Hematopoietic multipotent progenitor cell treated with erythropoietin and hydrocortisone succinate and interleukin-3 and kit ligand, for 6 days (in vitro differentiated cells): ENCODE measurements at places on chromosomes 3 and 15.

DNA sequence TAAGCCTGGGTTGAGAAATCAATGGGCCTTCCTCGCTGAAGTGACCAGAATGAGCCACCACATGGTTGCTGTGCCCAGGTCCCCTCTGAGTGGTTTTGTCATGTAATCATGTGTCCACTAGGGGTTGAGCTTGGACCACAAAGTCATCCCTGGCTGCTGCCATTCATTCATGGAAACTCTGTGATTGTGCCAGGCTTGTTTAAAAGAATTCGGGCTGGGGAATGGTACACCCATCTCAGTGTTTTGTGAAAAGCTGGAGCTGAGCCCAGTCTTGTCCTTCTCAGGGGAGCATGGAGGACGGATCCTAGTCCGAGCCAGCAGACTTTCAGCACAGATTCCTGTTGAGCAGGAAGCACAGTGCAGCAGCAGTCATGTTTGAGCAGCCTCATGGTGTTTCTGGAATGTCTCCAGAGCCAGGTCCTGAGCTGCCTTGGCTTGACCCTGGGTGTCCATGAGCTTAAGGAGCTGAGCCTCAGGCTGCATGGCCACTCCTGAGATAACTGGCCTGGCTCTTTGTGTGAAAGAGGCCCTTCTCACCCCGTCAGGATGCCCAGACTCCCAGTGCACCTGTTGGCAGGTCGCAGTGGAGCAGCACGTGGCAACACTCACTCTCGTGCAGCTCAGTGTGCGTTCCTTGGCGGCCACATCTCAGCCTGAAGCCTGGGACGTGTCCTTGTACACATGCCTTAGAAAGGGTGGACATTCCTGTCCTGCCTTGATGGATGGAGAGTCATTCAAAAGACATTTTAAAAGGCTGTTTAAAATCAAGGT is 260.3 kb upstream of the TPM1 start:
- peak; percentile 80 for DNase-seq

DNA sequence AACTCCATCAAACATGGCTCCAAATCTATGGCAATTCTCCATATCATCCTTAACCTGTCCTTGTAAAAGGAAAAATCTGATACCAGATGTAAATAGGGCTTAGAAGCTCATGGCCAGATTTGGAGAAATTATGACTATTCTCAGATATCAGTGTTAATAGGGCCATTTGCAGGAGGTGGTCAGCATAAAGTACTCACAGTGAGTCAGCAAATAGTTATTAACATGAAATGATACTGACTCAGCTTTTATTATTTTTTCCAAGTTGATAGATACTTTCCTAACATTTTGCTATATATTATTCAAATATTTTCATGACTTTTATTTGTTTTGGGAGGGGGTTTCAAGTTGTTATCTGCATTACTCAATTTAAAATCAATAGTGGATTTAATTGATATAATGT is 255.8 kb downstream of the MFSD1 start:
- no peak for DNase-seq

- DNase-seq = no peak
Observed at GRCh38 chr3:126527455-126528211, 3.7 kb downstream of the CHST13 start.

DNA sequence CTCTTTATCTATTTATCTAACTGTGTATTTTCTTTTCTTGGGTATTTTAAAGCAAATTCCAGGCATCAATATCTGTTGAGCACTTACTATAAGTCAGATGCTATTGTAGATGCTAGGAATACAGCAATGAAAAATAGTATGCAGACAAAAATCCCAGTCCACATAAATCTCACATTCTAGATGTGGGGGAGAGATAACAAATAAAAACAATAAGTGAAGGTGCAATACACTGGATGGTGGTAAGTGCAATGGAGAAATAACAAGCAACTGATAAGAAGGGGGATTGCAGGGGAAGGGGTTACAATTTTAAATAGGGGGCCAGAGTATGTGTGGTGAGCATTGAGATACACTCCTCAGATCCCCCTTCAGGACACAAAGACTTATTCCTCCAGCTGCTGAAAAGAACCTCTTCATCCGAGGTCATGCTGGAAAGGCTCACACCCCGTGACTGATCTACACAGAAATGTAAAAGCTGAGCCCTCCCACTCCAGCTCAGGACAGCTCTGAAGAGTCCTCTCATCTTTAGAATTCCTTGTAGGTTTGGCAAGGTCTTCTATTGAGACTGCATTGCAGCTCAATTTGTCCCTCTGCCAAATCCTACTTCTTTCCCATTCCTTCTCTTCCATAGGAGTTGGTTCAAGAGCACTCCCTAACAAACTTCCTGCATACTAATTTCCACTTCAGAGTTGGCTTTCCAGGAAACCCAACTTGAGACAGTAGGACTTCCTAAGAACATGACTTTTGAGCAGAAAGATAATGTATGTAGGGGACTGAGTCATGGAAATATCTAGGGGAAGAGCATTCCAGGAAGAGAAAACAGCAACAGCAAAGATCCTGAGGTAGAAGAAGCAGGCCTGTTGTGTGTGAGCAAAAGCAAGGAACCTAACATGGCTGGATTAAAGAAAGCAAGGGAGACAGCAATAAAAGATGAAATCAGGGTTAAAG is 8.1 kb upstream of the SCG3 start:
- DNase-seq = no peak

DNA sequence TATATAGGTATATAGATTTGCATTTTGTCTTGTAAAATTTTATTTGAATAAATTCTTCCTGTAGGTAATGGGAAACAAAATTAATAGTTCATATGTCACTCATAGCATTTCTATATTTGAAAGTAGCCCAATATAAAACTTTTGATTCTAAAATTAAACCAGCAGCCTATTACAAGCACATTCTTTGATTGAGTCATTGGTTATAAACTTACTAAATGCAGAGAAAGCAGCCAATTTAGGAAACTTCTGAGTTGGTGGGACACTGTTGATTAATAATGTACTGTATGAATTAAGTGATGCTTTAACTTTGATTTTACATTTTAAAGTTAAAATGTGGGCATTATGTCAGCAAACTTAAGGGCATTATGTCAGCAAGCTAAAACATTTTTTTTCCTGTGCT is 34.5 kb downstream of the NR1D2 start:
- DNase-seq = no peak

GRCh38 chr3:124526601-124527000 is 203.7 kb upstream of the UMPS start:
- peak; percentile 12 for DNase-seq

GRCh38 chr3:155647206-155647605 is 97.7 kb downstream of the PLCH1 start:
- DNase-seq = no peak

- peak; percentile 95 for DNase-seq
Observed at GRCh38 chr3:183447206-183448001, 19.0 kb upstream of the MCF2L2 start.

DNA sequence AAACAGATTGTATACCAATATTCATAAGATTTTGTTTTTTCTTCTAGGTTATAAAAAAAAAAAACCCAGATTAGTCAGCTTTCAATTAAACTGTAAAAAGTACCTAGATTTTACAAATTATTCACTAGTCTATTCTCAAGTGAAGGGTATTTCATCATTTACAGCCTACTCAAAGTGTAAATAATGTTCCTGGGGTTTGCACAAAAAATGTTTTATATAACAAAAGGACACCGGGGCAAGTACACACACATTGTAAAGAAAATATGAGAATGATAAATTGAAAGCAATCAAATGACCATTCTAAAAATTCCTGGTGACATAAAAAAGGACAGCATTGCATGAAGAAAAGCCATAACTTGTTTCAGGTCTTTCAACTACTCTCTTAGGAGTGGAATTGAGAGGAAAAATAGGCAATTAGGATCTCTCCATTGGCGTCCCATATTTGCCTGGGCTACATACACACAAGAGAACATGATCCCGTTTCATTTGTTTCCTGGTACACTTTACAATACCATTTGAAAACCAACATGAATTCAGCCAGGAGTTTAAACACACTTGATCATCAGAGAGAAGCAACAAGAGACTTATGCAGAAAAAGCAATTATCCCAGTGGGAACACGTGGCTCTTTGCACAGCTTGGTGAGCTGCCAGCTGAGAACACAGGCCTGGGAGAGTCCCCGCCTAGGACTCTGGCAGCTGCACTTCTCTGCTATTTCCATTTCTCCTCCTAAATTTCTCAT is 1039.2 kb downstream of the ROBO1 start:
- no peak for DNase-seq

GRCh38 chr3:118011910-118012309 is 1022.7 kb downstream of the IGSF11 start:
- no peak for DNase-seq

- no peak for DNase-seq
Observed at GRCh38 chr15:90807786-90808086, 60.7 kb upstream of the FURIN start.

GRCh38 chr3:63967675-63968611 is 55.4 kb downstream of the PSMD6 start:
- DNase-seq = peak; percentile 90
